Kidney capillary endothelial cell (primary cell): ENCODE measurements at places on chromosomes 12 and 14.

DNA sequence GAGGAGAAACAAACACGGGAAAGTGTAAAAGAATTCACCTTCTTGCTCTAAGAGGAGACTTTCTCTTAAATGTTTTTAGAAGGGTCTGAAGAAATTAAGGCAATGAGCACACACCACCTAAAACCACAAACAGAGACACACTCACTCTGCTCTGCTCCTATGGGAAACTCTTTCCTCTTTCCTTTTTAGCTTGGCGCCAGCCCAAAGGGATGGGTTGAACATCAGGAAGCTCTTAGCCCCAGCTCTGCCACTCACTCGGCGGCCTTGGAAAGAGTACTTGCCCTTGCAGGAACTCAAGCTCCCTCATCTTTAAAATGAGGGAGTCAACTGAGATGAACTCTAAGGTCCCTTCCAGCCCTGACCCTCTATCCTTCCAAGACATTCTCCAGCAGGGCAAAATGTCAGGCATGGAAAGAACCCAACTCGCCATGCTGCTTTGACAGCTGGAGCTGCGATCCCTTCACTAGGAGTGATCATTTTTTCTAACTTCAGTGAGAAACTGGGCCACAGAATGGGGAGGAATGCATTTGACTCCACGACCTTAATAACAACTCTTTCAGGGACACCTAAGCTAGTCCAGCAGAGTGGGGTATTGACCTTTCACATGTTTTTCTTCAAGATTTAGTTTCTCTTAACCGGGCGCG, 980 bp upstream of the RNASE8 start:
- DNase-seq: no peak

GRCh38 chr12:27703720-27704452, 6.7 kb upstream of the MRPS35 start:
- DNase-seq: peak; percentile 60

DNA sequence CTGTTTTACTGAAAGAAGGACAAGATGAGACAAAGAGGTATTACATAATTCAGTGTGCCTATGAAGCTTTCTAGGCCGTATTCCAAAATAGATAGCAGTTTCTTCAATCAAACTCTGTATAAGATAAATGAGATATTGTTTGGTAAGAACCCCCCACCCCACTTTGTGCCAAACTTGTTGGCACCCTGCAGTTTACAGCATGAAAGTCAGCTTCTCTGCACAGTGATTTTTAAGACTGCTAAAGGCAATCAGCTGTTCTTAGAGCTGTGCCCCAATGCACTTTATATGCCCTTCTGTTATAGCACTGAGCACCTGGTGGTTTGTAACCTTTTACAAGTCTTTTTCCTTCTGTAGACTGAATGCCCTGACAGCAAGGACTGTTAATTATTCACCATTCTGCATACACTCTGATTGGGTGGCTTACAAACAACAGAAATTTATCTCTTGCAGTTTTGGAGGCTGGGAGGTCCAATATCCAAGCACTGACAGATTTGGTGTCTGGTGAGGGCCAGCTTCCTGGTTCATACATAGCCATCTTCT, 76.7 kb downstream of the ANO4 start:
- no peak for DNase-seq

- DNase-seq: no peak
Measured at GRCh38 chr12:116996093-116996492, 85.3 kb downstream of the FBXW8 start.

- peak; percentile 62 for DNase-seq
Measured at GRCh38 chr12:64608901-64609535, 1.3 kb upstream of the RASSF3 start.

- DNase-seq: peak; percentile 82
Measured at GRCh38 chr12:51421266-51421884, 3.3 kb upstream of the SLC4A8 start.

DNA sequence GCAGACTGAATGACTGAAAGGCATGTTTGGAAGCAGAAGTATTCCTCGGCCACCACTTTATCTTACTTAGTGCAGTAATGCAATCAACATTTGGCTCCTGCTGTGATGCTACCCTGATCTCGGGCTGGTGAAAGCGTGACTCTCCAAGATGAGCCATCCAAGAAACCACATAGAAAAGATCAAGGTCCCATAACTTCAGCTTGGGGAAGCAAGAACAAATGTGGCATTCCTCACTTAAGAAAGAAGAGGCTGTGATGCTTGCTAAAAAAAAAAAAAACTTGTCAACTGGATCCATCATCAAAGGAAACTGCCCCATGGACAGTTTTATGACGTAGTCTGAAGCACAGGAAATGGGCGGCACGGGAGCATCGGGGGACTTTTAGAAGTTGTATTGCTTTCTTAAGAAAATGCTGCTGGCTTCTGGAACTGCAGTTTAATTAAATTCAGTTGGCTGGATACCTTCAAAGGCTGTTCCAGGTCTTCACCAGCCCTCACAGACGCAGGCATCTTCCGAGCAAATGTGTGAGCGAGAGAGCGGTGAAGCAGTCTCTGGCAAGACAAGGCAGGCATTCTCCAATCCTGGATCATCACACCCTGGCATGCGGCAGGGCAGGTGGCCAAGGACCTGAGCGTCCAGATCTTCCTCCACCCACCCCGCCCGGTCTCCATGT, 38.2 kb upstream of the MAP1LC3B2 start:
- no peak for DNase-seq

DNA sequence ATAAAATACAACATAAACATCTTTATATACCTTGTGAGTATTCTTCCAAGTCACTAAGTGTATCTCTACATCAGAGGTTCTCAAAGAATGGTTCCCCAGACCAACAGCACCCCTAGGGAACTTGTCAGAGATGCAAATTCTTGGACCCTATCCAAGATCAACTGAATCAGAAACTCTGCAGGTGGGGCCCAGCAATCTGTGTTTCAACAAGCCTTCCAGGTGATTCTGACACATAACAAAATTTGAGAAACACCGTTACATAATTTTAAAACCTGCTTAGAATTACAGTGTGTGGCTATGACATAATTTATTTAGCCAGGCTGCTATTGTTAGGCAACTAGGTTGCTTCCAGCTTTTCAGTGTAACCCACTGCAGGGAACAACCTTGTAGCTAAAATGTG, 49.8 kb downstream of the NTN4 start:
- DNase-seq: no peak

DNA sequence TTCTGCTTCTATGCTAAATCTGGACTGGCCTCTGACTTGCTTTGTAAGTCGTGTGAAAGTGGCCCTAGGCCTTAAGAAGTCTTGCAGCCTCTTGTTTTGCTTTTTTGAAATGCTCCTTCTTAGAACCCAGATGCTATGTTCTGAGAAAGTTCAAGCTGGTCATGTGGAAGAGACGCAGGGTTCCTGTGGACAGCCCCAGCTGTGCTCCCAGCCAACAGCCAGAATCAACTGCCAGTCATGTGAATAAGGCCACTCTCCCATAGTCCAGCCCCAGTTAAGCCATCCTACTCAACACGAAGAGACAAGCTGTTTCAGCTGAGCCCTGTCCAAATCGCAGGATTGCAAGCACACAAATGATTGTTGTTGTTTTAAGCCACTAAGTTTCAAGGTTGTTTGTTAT, 37.3 kb upstream of the TBPL2 start:
- DNase-seq: no peak

DNA sequence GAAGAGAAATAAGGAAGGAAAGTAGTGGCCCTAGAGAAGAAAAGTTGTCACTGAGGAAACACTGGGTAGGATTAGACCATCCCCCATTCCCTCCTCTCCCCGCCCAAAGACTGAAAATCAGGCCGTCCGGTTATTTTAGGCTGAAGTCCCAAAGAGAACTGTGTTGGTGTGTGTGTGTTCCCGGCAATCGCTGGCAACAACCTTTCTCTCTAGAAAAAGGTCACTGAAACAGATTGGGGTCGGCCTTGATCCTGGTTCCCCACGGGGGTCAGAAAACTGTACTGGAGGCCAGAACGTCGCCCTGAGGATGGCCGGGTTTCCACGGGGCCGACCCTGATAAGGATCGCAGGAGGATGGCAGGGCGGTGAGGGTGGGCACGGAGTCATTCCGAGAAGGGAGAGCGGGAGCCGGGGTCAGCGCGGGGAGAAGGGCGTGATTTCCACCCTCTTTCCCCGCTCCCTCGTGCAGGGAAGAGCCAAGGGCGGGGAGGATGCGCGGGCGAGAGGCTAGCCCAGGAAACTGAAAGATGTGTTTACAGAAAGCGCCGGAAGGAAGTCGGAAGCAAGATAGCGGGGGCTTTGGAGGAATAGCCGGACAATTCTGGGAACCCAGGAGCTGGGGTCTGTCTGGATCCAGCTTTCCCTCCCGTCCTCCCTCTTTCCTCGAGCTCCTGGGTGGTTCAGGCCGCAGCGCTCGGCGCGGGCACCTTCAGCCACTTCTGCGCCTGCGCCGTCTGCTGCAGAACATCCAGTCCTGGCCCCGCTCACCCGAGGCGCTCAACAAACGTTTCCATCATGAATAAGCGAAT, 25.3 kb upstream of the SPTLC2 start:
- DNase-seq: peak; percentile 47

GRCh38 chr14:68969278-68970033, 9.6 kb downstream of the ACTN1 start:
- no peak for DNase-seq

DNA sequence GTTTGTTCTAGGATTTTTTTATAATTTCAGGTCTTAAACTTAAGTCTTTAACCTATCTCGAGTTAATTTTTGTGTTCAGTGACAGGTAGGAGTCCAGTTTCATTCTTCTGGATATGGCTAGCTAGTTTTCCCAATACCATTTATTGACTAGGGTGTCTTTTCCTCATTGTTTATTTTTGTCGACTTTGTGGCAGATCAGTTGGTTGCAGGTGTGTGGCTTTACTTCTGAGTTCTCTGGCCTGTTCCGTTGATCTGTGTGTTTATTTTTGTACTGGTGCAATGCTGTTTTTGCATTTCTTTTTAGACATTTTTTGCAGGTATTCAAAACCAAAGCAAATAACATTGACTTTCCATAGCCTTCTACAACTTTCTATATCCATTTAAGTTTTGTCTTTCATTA, 121.7 kb downstream of the ETNK1 start:
- no peak for DNase-seq

GRCh38 chr14:48586099-48586498, 910.7 kb upstream of the MDGA2 start:
- no peak for DNase-seq
